H1 (cell line): ENCODE measurements at places on chromosomes 6 and 20.
A peak's percentile ranks its signal among the peaks of the same experiment; 100 is the strongest.

DNA sequence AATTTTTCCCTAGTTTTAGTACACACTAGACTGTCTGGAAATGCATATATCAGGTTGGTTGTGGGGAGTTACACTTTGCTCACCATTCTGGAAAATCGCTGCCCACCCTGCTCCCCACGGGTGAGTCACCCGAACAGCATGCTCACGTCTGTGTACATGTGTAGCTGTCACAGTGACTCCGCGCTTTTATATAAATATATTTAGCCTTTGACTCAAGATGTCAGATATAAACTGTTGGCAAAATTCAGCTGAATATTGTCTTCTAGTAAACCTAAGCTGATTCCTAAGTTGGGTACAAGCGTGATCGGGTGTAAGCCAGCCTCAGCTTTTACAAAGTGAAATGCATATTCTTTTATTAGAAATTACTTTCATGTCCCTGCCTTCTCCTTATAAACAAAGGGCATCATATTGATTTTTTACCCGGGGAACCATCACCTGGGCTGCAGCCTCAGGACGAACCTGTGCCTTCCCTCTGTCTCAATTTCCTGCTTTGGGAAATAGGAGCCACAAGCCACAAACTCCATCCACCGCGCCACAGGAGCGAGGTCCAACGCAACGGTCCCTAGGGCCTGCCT, 4.3 kb downstream of the SDCBP2 start:
- no peak for DNase-seq

DNA sequence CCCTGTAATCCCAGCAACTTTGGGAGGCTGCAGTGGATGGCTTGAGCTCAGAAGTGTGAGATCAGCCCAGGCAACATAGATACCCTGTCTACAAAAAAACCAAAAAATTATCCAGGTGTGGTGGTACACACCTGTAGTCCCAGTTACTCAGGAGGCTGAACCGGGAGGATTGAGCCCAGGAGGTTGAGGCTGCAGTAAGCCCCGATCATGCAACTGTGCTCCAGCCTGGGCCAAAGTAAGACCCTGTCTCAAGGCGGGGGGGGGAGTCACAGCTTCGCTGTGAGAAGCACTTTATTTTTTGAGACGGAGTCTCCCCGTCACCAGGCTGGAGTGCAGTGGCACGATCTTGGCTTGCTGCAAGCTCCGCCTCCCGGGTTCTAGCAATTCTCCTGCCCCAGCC, 54.2 kb downstream of the EZR start:
- DNase-seq = no peak

DNA sequence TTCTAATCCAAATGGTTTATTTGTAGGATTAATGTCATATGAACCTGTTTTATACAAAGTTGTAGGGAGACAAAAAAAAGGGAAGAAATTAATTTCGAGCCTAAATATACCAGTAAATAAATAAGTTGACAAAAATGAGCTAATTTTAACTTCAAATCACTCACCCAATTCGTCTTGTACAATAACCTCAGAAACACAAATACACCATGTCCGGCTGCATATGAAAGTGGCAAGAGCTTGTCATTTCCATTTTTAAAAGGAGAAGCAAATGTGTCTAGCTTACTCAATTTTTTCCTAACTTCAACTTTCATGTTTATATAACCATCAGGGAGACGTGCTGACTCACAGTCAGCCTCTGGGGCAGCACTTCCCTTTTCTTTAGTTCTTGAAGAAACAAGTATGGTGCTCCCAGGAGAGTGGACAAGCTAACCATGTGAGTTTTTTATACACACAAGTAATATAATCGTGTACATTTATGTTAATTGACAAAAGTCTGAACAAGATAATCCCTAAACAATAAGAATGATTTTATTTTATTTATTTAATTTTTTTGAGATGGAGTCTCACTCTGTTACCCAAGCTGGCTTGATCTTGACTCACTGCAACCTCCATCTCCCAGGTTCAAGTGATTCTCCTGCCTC, 55.5 kb upstream of the SGK1 start:
- DNase-seq = no peak

- DNase-seq = no peak
Observed at GRCh38 chr20:53949319-53949839, 121.0 kb downstream of the BCAS1 start.

- DNase-seq = no peak
Observed at GRCh38 chr20:24637087-24637486, 167.7 kb downstream of the SYNDIG1 start.

- peak; percentile 48 for DNase-seq
Observed at GRCh38 chr6:11770546-11771466, 7.8 kb downstream of the ADTRP start.

- DNase-seq = no peak
Observed at GRCh38 chr6:16481697-16482399, 243.5 kb downstream of the GMPR start.

GRCh38 chr6:36414481-36414880, 27.0 kb upstream of the ETV7 start:
- no peak for DNase-seq

DNA sequence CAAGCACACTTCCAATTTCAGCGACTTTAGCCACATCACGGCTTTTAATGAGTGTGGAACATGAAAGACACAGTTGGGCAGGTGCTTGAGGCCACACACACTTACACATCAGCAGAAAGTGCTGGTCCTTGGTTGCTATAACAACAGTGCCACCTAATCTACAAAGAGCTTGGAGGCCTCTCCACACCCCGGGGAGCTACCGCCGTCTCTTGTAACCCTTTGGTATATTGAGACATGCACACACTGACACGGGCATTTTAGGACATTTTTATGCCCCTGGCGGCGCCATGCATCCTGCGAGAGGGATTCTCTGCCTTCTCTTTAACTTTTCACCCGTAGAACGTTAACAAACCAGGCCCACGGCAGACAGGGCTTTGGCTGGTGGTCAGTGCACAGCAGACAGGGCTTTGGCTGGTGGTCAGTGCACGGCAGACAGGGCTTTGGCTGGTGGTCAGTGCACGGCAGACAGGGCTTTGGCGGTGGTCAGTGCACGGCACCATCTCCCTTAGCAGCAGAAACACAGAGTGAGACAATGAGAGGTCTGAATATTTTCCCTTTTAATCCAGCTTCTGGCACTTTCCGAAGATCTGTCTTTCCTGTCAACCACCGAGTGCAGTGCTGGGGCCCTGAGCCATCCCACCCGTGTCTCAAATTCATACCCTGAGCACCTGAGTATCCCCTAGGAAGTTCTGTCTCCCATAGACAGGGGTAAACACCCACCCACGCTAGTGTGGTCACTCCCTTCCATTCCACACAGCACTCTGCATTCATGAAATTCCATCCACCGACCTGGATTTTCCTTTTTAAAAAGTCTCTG, 116.6 kb upstream of the RPS6KA2 start:
- peak; percentile 41 for DNase-seq

DNA sequence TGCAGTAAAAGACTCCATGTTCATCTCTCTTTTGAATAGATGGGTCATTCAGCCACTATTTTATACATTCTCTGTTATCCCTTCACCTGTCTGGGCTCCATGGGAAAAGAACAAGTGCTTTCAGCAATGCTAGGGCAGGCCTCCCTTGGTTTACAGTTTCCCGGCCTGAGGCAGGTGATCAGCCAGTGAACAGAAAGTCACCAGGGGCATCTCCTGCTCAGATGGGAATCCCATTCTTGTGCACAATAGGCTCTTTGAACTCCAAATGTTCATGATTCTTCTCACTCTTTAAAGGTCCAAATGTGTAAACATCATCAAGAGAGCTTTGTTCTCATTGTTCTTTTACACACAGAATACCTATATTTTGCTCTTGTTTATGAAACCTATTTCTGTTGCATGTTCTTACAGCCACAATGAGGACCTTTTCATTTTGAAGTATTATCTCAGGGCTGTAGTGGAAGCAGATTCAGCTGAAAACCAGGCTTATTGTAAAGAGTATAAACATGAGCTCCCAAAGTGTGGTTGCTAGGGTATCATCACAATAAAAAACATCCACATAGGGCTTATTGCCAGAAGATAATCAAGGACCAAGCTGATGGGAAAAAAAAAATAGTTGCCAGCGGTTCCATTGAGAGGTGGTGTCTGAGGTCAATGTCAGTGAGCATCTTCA, 267.1 kb upstream of the SGK1 start:
- DNase-seq = no peak

DNA sequence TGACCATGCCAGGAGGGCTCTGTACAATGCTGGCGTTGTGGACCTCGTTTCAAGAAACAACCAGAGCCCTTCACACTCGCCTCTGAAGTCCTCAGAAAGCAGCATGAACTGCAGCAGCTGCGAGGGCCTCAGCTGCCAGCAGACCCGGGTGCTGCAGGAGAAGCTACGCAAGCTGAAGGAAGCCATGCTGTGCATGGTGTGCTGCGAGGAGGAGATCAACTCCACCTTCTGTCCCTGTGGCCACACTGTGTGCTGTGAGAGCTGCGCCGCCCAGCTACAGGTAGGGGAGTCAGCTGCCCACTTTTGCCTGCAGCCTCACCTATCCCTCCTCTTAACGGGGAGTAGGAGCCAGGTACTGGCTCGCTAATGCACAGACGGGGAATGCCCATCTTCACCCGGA, 16.2 kb downstream of the MYLIP start:
- no peak for DNase-seq
